ENCODE measurements at places on chromosomes 16 and 17.

DNA sequence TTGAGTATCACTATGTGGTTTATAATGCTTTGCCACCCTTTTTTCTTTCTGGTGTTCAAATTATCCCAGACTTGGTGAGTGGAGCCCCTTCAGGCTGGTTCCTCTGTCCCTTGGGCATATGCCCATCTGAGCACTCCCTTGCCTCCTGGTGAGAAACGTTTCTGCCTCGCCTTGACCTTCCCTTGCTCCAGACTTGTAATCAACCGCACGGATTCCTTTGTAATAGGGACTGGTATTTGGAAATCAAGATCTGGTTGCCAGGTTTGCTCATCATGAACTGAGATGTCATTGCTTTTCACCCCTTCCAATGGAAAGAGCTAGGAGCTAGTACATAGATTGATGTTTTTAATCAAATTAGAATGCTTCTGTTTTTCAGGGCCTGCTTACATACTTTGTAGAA lies 43.7 kb downstream of the SEC14L1 start:
- no peak for DNase-seq

DNA sequence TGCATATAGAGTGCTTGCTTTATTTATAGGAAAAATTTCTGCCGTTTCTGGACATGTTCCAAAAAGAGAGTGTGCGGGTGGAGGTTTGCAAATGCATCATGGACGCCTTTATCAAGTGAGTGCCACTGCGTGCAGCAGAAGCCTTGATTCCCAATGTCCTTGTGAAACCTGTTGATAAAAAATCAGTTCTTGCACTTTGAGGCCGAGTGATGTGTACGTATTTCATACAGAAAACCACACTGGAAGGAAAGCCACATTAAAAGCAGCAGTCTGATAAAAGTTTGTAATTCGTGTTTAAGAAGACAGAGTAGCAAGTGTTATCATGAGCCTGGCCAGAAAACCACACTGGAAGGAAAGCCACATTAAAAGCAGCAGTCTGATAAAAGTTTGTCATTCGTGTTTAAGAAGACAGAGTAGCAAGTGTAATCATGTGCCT lies 78.0 kb downstream of the KNOP1 start:
- no peak for DNase-seq

GRCh38 chr16:88878967-88879787 lies 12.7 kb upstream of the PABPN1L start:
- DNase-seq: no peak

- no peak for DNase-seq
Observed at GRCh38 chr17:4332296-4332970, 34.0 kb downstream of the UBE2G1 start.

DNA sequence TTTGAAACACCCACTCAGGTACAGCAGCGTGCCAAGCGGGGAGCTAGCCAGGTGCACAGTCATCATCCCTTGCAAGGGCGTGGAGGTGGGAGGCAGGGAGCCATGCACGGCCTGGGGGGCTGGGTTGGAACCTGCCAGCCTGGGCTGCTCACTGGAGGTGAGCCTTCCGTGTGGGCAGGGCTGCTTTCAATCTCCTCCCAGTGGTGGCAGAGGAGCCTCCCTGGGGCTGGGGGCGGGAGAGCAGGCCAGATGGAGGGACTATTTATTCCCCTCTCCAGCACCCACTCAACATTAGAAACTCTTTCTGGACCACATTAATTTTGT lies 90.3 kb downstream of the KATNIP start:
- no peak for DNase-seq

DNA sequence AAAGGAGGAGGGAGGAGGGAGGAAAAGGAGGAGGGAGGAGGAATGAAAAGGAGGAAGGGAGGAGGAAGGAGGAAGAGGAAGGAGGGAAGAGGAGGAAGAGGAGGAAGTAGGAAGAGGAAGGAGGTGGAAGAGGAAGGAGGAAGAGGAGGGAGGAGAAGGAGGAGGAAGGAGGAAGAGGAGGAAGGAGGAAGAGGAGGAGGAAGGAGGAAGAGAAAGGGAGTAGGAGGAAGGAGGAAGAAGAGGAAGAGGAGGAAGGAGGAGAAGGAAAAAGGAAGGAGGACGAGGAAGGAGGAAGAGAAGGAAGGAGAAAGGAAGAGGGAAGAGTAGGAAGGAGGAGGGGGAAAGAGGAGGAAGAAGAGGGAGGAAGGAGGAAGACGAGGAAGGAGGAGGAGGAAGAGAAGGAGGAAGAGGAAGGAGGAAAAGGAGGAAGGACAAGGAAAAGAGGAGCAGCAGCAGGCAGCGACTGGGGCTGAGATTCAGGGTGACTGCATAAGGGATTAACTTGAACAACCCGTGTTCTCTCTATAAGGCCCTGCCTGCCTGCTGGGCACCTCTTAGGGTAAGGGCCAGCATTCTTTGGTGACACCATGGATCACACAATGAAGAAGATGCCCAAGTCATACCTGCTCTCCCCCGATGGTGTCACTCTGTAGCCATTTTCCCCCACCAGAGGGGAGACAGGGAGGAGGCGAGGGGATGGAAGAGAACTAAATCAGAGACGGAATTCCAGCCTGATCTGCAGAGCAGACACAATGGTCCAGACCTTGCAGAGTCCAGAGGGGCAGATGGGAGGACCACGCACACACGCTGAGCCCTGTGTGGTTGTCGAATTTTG lies 1.4 kb upstream of the IL34 start:
- DNase-seq: no peak

- no peak for DNase-seq
Observed at GRCh38 chr17:17499402-17500145, 3.4 kb upstream of the RASD1 start.

DNA sequence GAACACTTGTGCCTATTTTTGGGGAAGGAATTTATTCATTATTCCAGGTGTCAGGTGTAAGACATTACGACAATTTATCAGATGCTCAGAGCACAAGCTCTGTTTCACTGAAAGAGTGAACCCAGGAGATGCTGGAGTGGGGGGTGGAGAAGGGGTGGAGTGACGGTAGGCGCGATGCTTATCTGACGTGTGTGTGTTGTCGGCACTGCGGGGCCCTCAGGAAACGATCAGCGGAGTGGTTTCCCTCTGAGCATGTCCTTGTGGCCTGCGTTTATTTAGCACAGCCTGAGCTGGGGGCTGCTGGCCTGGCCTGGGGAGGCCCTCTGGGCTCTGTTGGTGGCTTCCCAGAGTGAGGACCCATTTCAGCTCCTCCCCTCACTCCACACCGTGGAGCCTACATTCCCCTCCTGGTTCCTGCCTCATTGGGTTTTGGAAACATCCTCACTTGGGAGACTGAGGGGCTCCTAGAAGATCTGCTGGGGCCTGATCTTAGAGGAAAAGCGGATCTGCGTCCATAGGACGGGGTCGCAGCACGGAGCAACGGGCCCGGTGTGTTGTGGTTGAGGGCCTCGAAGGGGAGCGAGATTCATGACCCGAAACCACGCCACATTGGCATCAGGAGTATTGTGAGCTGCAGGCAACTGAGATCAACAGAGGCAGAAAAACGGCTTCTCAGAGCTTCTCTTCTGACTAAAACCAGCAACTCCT lies 19.0 kb upstream of the GNG13 start:
- no peak for DNase-seq

- no peak for DNase-seq
Observed at GRCh38 chr16:47150067-47150466, 6.3 kb upstream of the NETO2 start.

DNA sequence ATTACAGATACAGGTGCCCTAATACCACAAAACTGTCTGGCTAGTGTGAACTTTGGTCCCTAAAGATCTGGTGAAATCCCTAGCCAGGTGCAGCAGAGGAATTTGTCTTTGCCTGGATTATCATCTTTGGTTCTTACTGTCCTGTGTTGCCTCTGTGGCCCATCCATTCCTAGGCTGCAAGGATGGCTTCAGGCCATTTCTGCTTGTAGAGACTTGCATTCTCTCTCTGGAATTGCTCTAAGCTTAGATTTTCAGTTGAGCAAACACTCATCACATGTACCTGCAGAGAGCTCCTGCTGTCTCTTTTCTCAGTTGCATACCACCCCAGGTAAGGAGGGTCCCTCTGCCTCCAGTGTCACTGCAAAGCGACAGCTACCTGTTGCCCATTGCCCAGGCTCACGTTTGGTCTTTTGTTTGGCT lies 114.9 kb downstream of the PRKCA start:
- no peak for DNase-seq

DNA sequence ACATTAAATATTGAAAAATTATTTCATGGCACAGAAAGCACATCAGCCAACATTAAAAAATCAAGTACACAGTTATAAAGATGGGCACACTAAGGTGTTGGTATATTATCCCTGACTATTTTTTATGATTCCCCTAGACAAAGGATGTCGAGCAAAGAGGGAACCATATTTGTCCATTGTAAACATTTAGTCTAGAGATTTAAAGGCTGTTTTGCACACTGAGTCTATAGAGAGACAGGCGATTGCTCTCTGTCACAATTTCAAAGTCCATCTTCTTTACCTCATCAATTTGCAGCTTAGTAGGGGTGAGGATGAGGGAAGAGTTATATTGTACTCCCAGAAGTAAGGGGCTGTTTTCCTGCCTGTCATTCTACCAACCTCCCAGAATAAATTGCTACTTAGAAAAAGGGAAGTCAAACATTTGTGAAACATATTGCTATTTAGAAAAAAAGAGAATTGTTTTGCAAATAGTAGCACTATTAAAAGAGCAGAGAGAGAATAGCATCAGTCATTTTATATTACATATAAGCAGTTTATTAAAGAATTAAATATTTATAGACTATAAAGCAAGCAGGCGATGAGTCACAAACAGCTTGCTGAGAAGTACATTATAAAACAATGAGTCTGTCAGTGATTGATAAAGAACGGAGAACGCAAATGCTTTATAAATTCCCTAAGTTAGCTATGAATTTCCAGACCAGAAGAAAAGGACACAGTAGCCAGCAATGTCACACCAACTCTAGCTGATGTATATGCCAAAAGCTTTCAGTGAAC lies 270.6 kb upstream of the PMFBP1 start:
- no peak for DNase-seq

GRCh38 chr17:69141431-69142174 lies at the start of gene ABCA6:
TSS of gene ABCA6 (minus strand) at chr17:69141895. CDS start at chr17:69140703, 1,192 bp downstream.
- no peak for DNase-seq

- DNase-seq: no peak
Observed at GRCh38 chr16:56897026-56897799, 32.2 kb downstream of the SLC12A3 start.

GRCh38 chr17:1897105-1897656 lies 67.4 kb downstream of the RPA1 start:
- no peak for DNase-seq

All from stimulated activated CD4-positive, alpha-beta T cell treated with anti-CD3 and anti-CD28 coated beads, Interleukin-15, amount 100 ng/mL, for 1 hour (primary cell).